COR-L47 (cell line): ENCODE measurements at places on chromosomes 2 and 18.

- DNase-seq: no peak
Observed at GRCh38 chr2:1771626-1772280, 27.4 kb upstream of the PXDN start.

GRCh38 chr2:42493468-42494354 is at the start of gene KCNG3:
Gene KCNG3, minus strand, starts transcription at chr2:42493982. Its CDS starts 481 bp downstream, at chr2:42493501.
- DNase-seq: peak; percentile 77

GRCh38 chr18:35089382-35089781 is 48.2 kb downstream of the MAPRE2 start:
- no peak for DNase-seq

DNA sequence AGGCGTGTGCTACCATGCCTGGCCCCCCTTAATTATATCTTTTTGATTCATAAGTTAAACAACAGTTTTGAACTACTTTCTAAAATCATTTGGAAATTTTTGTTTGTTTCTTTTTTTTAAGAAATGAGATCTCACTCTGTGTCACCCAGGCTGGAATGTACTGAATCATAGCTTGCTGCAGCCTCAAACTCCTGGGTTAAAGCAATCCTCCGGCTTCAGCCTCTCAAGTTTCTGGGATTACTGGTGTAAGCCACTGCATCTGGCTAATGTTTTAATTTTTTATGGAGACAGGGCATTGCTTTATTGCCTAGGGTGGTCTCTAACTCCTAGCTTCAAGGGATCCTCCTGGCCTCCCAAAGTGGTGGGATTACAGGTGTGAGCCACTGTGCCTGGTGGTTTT is 71.5 kb downstream of the BABAM2 start:
- DNase-seq: no peak
